ENCODE measurements at places on chromosomes 2 and 18.

DNA sequence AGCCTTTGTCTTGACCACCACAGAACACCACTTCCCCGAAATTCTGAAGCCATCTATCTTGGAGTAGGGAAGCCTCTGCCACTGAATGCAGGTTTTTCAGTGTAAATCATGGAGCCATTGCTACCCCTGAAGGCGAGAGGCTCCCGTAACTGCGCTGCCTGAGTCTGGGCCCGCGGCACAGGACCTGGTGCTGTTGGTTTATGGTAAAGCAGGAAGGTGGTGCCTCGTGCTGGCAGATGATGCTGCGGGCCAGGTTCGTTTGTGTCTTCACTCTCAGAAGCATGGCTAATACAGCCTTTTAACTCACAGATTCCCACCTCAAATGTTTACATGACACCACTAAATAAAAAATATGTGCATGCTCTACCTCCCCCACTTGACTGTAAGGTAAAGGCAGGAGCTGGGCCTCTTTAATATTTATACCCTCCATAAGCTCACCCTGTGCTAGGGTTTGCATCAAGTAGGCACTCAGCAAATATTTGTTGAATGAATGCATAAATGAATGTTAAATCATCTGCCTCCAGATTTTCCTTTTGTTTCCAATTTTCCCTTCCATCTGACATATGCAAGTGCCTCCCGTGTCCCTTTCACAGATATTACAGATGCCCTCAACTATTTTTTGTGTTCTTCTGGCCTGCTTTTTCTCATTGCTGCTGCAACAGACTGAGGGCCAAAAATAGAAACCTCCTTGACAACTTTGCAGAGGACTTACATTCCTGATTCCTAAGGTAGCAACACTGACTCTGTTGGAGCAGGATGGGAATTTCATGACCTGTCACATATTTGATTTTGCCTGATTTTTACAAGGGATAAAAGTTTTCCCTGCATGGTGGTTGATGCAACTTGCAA lies 83.5 kb upstream of the CPO start:
- no peak for DNase-seq

DNA sequence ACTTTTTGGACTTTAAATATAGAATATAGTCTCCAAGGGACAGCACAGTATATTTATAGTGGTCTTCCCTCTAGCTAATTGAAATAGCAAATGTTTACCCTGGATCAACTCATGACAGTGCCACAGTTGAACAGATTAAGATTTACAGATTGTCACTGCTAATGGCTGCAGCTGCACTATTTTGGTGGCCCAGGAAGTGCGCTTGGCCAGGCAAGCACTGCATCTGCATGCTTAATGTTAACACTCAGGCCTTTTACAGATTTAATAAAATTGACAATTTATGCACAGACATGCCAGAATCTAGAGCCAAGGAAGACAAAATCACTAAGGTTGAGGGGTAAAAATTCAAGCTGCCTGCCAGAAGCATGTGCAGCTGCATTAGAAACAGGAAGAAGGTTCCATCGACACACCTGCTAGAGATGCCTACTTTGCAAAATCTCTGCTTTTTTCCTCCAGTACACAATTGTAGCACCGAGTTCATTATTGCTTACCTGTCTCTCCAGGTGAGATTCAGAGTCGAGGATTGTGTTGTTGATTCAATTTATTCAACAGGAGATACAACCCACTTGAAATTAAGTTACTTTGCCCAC lies 1042.3 kb upstream of the NRXN1 start:
- DNase-seq = no peak

DNA sequence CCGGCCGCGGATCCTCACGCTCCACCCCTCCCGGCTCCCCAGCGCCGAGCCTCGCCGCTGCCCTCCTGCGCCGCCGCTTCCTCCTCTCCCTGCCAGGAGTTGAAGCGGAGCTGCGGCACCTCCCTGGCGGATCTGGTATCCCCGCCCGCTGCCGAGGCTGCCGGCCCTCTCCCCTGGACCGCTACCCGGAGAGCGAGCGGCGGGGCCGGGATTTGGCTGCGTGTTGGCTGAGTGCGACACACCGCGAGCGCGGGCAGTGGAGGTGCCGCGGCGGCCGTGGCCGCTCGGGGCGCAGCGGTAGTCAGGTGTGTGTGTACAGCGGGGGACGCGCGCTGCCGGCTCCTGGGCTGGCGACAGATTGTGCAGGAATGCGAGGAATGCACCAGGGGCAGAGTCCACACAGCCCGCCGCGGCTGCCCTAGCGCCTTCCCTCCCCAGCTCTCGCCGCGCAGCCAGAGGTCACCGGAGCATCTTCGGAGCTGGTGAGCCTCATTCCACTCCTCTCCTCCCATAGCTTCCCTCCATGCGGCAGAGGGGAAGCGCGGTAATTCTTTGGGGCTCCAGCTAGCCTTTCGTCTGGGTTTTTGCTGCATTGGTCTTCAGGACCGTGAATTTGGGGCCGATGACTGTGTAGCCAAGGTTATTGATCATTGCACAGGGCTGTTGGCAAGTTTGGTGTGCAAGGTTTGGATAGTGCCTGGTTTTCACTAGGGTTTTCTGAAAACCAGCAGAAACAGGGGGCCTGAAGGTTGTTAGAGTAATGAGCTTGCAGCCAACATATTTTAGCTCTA lies 1.3 kb downstream of the PKP4 start:
- DNase-seq = no peak

- no peak for DNase-seq
These were observed 623.5 kb upstream of the DDX18 start for GRCh38 chr2:117190856-117191559.

- no peak for DNase-seq
These were observed 38.1 kb upstream of the MMADHC start for GRCh38 chr2:149625671-149626070.

DNA sequence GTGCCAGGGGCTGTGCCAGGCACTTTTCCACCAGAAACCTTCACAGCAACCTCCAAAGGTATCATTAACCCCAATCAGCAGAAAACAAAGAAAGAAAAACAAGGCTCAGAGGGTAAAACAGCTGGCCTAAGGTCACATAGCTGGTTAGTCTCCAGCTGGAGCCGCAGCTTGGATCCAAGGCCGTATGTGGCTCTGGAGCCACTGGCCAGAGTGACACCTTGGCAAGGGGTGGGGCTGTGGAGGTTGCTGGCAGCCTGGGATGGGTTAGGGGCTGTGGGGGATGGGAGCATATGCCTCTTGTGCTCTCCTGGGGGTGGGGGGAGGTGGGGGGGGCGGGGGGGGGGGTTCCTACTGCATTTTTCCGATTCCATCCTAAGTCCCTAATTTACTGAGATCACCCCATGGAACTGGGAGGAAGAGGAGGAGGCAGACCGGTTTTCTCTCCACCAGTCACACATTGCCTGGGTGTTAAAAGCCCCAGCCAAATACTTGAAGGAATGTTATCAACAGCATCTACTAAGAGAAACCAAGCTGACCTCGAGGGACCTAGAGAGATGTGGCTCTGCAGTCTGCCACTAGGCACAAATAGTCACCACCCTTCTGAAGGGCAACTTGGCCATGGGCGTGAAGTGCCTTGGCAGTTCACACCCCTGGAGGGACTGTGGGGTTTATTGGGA lies 8.0 kb downstream of the HAAO start:
- no peak for DNase-seq

Measured in AG09319 (cell line).